ENCODE measurements at places on chromosomes 7 and 10. TPM values are rescaled to one million over a fixed set of nuclear protein-coding genes. Genes with fewer than 3 reads are reported as not detected.
A peak's percentile ranks its signal among the peaks of the same experiment; 100 is the strongest.

- no peak for DNase-seq
Measured at GRCh38 chr10:84334811-84335210, 6.4 kb downstream of the CCSER2 start.

- no peak for DNase-seq
Measured at GRCh38 chr7:30178748-30179436, 44.1 kb downstream of the MTURN start.

GRCh38 chr10:53071505-53072125 lies 299.0 kb upstream of the MBL2 start:
- peak; percentile 46 for DNase-seq

DNA sequence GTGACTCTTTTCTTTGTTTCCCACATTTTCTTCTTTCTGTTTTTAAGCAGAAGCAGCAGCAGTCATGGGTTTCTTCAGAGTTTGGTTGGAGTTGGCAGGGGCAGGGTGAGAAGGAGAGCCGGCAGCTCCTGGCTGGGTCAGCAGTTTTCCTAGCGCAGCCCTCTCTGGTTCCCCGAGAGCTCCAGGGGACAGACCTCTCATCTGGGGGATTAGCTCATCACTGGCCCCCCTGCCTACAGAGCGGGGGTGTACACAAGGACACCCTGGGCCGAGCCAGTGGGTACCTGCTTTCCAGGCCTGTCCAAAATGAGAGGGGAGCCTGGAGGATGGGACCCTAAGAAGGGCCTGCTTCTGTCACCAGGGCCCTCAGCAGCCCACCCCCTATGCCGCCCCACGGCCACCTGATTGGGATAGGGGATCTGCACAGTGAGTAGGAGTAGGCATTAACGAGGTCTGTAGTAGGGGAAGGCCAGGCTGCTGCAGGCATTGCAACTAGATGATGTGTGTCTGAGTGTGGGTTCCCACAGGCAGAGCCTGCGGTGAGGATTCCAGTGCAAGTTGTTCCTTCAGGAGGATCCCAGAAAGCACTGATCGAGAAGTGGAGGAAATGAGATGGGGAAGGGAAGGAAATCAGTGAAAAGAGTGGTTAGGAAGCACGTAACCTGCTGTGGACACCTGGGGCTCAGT lies 122.9 kb upstream of the PPIF start:
- DNase-seq = no peak

DNA sequence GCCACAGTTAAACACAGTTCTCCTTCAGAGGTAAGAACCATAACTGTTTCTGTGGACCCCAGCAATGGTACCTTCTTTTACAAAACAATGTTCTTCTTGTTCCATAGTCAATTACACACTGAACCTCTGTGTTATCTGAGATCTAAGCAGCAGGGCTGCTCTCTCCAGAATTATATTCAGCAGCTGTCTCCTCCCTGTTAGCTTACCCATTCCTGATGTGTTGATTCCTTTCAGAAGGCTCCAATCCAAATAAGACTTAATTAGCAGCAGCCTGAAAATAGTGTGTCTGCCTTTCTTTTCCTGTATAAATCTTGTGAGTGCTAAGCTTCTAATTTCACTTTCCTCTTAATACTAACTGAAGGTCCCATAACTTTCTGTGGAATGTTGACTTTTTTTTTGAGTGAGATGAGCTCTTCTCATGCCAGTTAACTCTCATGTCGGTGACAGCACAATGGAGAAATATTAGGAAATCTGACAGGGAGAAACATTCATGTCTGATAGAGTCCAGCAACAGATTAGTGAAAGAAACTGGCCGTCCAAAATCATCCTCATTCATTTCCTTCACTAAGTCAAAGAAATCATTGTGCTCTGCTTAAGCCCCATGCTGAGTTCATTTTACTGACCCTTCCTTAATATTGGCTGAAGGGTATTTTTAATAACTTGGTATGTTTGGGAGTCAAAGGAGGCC lies 226.5 kb downstream of the PRKG1 start:
- DNase-seq = no peak

DNA sequence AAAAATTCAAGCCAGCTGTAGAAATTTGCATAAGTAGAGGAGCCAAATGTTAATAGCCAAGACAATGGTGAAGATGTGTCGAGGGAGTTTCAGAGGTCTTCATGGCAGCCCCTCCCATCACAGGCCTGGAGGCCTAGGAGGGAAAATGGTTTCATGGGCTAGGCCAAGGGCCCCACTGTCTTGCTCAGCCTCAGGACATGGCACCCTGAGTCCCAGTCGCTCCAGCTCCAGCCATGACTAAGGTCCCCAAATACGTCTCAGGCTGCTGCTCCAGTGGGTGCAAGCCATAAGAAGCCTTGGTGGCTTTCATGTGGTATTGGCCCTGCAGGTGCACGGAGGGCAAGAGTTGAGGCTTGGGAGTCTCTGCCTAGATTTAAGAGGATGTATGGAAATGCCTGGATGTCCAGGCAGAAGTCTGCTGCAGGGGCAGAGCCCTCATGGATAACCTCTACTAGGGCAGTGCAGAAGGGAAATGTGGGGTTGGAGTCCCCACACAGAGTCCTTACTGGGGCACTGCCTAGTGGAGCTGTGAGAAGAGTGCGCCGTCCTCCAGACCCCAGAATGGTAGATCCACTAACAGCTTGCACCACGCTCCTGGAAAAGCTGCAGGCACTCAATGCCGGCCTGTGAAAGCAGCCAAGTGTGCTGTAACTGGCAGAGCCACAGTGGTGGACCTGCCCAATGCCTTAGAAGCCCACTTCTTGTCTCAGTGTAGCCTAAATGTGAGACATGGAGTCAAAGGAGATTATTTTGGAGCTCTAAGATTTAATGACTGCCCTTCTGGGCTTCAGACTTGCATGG lies 19.2 kb downstream of the TBATA start:
- no peak for DNase-seq

DNA sequence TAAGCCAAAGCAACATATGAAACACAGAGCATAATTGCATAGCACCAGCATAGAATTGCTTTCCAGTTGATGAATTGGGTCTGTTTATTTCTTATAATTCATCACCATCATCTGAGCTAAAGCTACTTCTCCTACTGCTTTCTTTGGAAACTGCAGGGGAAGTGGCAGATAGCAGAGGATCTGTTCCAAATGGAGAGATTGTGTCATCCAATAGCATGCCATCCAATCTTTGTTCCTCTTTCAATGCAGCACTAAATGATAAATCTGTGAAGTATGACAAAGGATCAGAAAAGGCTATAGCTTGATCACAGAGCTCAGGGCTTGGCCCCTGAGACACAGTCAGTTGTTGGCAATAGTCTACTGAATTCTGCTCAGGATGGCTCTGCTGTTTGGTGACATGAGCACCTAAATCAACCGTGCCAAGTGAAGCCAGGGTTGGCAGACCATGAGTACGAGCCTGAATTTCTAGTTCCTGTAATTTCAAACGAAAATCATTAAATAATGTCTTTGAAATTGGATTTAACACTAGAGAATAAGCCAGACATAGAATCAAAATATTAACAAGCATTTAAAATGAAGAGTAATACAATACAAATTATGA lies 90.0 kb downstream of the TFEC start:
- no peak for DNase-seq

- peak; percentile 10 for DNase-seq
Measured at GRCh38 chr10:109207361-109207760, 716.0 kb downstream of the XPNPEP1 start.

- no peak for DNase-seq
Measured at GRCh38 chr7:2017481-2017891, 215.3 kb downstream of the MAD1L1 start.

DNA sequence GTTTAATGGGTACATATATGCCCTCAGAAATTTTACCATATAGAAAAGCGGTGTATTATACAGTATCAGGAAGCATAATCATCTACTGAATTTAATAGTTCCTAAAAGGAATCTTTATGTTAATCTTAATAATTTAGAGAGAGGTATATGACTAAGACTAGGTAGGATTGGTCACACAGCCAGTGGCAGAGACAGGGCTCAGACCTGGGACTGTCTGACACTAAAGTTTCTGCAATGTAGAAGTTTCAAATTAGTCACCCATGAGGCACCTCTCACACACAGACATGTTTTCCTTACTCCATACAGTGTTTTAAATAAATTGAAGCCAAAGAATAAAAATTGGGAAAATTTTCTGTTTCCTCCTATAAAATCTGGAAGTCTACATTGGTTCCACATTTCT lies 72.8 kb upstream of the ADRA2A start:
- DNase-seq = no peak

GRCh38 chr10:58952747-58953466 lies 223.5 kb upstream of the PHYHIPL start:
- no peak for DNase-seq

DNA sequence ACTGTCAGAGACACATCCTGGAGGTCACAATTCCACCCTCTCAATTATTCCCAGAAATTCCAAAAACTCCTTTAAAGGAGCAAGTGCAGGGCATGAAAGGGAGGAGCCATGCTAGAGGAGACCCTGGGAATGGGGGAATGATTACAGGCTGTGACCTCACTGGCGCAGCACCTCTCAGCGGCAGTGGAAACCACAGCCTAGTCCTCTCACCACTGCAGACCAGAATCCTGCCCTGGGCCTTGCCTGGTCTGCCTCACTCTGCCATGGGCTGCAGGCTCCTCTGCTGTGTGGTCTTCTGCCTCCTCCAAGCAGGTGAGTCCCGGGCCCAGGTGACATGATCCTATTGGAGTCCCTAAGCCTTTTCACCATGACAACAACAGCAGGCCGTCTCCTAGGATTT lies 50.5 kb upstream of the PRSS58 start:
- DNase-seq = no peak

- DNase-seq = no peak
Measured at GRCh38 chr7:127194571-127194970, 58.2 kb downstream of the GRM8 start.

DNA sequence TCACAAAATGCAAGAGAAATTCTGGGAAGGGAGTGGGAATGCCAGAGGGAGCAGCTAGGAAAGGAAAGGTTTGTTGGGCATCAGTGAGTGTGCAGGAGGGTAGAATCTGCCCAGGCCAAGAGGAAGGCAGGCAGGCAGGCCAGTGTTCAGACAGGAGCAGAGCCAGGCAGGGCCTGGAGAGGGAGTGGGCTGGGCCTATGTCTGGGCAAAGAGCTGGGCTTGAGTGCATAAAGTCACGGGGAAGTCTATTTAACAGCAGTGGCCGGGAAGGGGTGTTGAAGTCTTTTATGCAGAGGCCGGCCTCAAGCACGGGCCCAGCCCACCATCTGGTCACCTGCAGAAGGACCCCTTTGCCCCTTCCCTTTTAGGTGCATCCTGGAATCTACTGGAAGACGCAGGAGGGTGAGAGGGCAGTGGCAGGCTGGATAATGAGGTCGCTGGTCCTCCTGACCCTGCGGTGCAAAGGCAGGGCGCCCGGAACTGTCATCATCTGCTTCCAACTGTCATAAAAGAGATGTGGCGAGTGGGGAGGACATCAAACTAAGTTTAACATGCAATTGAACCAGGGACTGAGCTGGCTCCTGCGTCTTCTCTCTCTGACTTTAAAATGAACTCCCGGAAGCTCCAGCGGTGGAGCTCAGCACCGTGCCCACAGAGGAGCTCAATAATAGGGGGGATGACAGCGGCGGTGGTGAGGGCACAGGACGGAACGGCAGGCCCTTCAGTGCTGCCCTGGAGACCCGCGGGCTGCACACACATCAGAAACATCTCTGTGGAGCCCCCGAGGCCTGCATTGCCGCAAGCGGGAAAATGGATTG lies 29.5 kb downstream of the CARD11 start:
- no peak for DNase-seq

GRCh38 chr7:17132726-17133125 lies 165.7 kb upstream of the AHR start:
- no peak for DNase-seq

GRCh38 chr10:5510281-5511072 lies 11.1 kb upstream of the CALML5 start:
- no peak for DNase-seq

- no peak for DNase-seq
Measured at GRCh38 chr10:46226900-46227558, 59.8 kb upstream of the ANTXRL start.

- no peak for DNase-seq
Measured at GRCh38 chr7:102093599-102094315, 192.9 kb upstream of the SH2B2 start.

DNA sequence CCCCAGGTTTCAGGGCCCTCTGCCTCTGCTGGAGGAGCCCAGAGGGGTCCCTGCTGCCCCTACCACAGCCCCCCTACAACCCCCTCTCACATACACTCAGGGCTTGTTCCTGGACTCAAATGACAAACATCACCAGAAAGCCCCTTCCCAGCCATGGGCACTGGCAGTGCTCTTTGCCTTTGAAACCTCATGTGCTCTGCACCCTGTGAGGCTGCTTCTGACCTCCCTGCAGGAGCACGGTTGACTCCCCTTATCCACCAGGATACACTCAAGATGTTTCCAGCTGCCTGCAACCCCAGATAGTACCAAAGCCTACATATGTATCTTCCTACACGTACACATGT lies 3.5 kb upstream of the ADIRF start:
- no peak for DNase-seq

- DNase-seq = no peak
Measured at GRCh38 chr7:148927123-148928045, 43.3 kb upstream of the EZH2 start.

- DNase-seq = no peak
Measured at GRCh38 chr7:41503438-41503837, 199.5 kb downstream of the INHBA start.

DNA sequence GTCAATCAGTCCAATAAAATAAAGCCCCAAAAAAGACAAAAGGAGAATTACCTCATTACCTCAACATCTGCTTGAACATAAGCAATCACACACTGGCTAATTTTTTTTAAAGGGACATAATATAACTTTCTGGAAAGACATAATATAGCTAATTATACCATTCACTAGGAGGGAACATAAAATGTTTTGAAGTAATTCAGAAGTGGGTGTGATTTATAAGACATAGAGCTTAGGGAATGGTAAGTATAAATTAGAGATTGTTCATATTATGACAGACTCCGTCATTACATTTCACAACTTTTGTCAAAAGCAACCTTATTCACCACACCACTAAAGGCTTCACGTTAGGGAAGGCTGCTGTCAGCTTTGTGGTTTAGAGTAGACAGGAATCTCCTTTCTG lies 3.8 kb downstream of the SHTN1 start:
- DNase-seq = no peak

DNA sequence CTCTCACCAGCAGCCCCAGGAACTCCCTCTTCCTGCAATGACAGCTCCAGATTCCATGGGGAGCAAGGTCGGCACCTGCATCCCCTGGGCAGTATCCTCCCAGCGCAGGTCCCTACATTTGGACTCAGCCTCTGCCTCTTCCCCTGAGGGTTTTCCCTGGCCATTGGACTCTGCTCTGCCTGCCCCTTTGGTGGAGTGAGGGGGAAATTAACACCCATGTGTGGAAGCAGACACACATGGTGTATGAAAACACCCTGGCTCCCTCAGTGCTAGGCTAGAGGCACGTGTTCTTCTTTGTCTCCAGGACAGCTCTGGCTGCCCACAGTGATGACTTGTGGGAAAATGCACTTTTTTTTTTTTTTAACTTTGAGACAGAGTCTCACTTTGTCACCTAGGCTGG lies 8.4 kb downstream of the PRF1 start:
- DNase-seq = no peak

SLC4A2 gene
- total RNA-seq = 101 TPM

OPALIN gene
- total RNA-seq = 4.8 TPM

SPDYE5 gene
- 0.10 TPM for total RNA-seq

LARP4B gene
- total RNA-seq = 37.8 TPM

TMUB1 gene
- total RNA-seq = 8.5 TPM

MKLN1 gene
- total RNA-seq = 51.1 TPM

MLXIPL gene
- 1.5 TPM for total RNA-seq

LEP gene
- 0.06 TPM for total RNA-seq

GDF2 gene
- total RNA-seq = not detected

GIMAP8 gene
- total RNA-seq = 4.7 TPM

ERVW-1 gene
- 0.11 TPM for total RNA-seq

ZMIZ1 gene
- 43.0 TPM for total RNA-seq

TMEM60 gene
- 23.4 TPM for total RNA-seq

Measured in spinal cord (tissue), 10 donors.